HS-27A (cell line): ENCODE measurements at places on chromosomes 7 and 10.

DNA sequence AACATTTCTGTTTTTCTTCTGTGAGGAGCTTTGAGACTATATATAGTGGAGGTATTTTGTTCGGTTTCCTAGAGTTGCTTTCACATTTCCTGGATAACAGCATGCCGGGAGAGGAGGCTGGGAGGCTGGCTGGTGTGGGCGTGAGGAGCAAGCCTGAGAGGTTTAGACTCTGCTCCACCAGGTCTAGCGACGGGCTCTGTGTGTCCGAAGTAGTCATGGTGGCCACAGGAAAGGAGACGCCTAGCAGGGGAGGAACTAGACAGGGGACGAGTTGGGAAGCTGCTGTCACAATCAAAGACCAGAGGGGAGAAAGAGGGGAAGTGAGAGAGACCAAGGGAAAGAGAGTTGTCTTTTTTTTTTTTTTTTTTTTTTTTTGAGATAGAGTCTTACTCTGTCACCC, 19.6 kb downstream of the PTPRE start:
- DNase-seq: no peak

DNA sequence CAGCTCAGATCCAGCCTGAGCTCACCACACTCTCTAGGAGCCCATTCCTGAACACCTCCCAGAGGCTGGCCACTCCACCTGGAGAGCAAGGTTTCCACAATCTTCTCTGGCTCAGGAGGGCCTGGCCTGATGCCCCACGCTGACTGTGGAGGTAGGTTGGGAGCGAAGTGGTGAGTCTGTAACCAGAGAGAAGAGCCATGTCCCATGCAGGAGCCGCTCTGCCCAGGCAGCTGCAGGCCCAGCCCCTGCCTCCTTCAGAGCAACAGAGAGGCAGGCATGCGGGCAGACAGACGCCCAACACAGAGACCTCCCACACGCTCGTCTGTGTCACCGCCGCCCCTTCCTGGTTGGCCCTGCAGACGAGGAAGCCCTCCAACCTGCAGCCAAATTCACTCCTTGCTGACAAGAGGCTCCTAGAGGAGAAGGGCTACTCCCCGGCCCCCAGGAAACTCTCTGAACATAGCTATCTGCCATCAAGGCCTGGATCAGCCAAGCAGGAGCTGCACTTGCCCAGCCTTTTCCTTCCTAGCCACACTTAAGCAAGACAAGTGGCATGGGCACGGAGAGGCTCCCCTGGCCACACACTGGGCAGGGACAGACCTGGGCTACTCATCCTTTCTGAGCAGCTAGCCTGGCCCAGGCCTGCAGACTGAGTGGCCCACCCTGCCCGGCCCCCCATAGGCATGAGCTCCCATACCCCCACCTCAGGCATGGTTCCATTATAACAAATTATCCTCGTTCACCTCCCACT, 101.9 kb downstream of the GRID1 start:
- no peak for DNase-seq

GRCh38 chr10:26755443-26755903, 58.0 kb downstream of the PDSS1 start:
- no peak for DNase-seq

GRCh38 chr7:20328027-20328426, 2.7 kb upstream of the ITGB8 start:
- DNase-seq: no peak

GRCh38 chr10:7948371-7949000, 106.0 kb upstream of the GATA3 start:
- no peak for DNase-seq

GRCh38 chr7:4960363-4960762, 1.4 kb upstream of the MMD2 start:
- DNase-seq: no peak

DNA sequence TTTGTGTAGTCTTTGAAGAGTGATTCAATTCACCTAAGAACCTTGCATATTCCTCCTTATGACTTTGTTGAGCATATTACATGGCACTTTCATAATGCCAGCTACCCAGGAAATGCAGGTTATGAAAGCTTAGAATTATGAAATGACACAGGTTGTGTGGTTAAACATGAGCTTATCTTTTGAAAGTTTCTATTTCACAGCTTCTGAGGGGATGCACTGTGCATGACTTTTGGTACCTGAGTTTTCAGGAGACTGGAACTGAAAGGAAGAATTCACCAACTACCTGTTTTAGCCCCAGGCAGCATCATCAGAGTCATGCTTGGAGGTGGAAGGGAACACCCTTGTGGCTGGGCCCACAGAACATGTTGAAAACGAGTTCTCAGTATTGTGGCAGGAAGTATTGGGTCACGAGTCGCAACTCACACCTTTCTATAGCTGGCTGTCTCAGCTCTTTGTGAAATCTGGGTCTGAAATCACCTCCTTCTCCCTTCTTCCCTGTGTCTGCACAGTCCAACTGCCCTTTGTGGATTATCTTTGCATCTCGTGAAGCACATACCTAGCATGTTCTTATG, 228.2 kb downstream of the PTEN start:
- DNase-seq: no peak

- peak; percentile 64 for DNase-seq
Measured at GRCh38 chr10:14712991-14713424, 61.7 kb downstream of the FAM107B start.

DNA sequence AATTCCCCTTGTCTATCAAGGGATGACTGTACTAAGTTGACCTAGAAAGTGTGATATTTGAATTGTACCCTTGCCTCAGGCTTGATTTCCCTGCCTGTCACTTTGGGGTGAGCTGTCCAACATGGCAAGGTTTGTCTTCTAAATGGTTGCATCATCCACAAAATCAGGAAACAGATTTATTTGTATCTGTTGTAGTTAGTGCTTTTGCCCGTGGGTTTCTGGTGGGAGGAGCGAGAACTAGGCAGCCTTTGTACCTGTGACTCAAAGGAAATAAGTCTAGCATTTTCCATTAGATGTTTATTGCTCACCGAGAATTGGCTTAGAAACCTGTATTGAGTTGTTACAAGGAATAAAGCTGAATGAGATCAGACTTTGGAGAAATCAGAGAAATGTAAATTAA, 650.8 kb downstream of the LRMDA start:
- no peak for DNase-seq

- DNase-seq: no peak
Measured at GRCh38 chr10:129893104-129894089, 70.7 kb downstream of the EBF3 start.

DNA sequence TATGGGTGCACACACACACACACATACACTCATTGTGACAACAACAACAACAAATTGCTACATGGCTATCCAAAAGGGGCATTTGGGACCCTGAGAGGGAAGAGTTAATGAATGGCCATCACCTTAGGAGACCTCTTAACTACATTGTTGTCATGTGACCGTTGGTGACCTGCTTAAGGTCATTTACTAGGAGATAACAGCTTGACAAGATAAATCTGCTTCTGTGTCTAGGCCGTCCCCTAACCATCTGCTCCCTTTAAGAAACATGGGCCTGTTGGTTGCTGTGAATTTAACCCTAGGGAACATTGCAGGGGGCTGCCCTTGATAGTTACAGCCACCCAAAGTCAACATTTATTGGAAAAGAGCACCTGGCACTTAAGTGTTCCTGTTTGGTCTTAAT, 29.7 kb downstream of the C1QL3 start:
- DNase-seq: no peak

GRCh38 chr10:77843264-77843663, 83.3 kb downstream of the DLG5 start:
- no peak for DNase-seq

GRCh38 chr10:88458209-88458608, 124.9 kb downstream of the RNLS start:
- DNase-seq: no peak

DNA sequence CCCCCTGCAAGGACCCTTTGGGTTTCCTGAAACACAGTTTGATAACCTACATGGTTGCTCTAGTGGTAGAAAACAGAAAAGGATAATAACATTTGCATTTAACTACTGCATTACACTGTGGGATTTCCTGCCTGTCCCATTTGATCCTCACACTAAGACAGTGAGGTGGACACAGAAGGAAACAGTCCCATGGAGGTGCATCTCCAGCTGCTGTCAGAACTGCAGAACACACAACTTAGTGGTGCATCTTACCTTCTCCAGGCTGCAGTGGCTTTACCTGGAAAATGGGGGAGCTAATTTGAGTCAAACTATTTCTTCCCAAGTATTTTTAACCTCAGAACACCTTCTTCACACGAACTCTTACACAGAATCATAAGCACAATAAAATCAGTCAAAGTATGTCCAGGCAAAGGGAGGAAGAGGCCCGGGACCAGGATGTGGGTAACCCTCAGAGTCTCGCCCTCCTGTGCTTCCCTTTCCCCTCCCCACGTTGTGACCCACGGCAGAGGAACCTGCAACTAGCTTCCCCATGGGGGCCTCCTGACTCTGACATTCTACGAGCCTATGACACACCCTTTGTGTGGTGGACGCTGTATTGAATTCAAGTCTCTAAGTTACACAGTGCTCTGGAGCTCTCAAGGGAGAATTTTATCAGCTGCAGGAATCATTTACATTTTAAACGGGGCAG, 33.7 kb downstream of the SCRN1 start:
- no peak for DNase-seq

GRCh38 chr10:31467791-31468535, 148.9 kb downstream of the ZEB1 start:
- DNase-seq: no peak

GRCh38 chr7:67407392-67408071, 410.9 kb downstream of the TYW1 start:
- no peak for DNase-seq

DNA sequence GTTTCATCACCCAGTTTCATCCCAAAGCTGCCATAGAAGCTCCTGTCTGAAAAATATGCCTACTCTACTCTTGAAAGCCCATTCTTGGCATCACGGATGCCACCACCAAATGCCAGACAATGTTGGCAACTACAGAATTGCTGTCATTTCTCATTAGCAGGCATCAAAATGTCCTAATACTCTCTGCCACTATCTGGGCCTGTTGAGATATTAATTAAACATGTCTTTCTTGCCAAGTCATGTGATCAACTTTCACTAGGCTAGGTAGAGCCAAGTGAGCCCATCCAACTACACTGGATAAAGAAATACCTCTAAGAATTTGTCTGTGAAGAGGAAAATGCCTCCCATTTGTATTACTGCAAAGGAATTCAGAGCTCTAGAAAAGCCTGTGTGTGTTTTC, 1093.3 kb upstream of the C7orf33 start:
- DNase-seq: no peak

DNA sequence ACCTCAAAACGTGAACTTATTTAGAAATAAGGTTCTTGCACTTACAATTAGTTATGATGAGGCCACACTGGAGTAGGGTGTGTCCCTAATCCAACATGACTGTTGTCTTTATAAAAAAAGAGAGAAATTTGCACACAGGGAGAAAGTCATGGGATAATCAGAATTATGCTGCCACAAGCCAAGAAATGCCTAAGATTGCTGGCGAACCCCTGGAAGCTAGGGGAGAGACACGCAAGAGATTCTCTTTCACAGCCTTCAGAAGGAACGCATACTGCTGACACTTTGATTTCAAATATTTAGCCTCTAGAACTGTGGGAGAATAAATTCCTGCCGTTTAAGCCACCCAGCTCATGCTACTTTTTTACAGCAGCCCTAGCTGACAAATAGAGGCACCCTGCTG, 138.3 kb downstream of the CCDC71L start:
- DNase-seq: no peak

DNA sequence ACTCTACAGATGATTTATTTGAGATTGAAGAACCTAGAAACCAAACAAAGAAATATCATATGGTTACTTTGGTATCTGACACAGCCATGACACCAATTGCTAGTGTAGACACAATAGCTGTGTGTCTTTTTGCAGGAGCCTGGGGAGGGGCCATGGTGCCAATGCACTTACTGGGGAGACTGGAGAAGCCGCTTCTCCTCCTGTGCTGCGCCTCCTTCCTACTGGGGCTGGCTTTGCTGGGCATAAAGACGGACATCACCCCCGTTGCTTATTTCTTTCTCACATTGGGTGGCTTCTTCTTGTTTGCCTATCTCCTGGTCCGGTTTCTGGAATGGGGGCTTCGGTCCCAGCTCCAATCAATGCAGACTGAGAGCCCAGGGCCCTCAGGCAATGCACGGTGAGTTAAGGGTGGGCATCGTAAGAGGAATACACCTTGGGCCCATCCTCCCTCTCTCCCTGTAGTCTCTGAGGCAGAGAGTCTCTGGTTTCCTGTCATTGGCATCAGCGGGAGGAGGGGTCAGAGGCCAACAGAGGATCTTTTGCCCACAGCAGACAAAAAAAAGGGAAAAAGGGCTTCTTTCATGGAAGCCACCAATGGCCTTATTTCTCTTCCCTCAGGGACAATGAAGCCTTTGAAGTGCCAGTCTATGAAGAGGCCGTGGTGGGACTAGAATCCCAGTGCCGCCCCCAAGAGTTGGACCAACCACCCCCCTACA, 1.2 kb downstream of the TMEM139 start:
- DNase-seq: no peak

DNA sequence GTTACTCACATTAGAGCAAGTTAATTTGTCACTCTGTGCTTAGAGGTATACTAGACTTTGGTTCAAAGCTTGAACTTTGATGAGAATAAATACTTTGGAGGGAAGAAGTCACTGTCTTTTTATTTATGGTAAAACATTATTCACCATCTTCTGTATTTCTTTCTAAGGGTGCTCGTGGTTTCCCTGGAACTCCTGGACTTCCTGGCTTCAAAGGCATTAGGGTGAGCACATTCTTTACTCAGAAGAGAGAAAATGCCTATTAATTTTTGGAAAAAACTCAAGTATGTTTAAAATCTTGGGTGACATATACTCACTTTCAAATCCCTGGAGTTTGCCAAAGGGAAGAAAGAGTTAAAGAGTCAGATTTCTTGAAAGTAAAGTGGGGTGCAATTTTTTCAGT, 10.8 kb downstream of the COL1A2 start:
- DNase-seq: no peak

DNA sequence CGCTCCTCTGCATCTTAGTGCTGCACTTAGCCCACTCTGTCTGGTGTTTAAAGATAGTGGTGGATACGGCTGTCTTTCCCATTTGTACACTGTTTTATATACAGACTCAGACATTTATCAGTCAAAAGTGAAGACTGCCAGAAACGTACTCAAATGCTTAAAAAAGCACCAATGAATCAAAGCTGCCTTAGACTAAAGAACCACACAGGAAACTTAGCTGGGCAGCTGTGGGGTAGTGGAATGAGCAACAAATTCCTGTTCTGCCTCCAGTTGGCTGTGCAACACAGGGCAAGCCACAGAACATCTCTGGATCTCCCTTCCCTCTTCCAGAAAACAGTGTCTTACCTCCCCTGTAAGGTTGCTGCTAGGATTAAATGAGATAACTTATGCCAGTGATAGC, 76.0 kb downstream of the ATXN7L1 start:
- DNase-seq: no peak

DNA sequence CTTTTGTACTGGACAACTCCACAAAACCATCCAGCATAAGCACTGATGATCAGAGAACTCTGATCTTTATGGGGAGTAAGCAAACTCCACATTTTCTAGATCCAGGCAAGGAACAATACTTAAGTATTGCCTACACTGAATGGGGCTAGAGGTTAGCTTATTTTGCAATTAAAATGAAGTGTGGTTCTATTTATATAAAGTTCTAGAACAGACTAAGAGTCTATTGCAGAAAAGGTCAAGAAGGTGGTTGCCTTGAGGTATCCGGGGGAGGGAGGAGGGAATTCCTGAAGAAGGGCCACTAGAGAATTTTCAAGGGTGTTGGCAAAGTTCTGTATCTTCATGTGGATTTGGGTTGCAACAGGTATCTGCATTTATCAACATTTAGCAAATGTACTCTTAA, 477.9 kb downstream of the PLXNA4 start:
- DNase-seq: no peak
